ENCODE measurements at places on chromosomes 16 and 17. TPM values are rescaled to one million over a fixed set of nuclear protein-coding genes. Genes with fewer than 3 reads are reported as not detected.

- no peak for DNase-seq
These were observed 7.4 kb downstream of the MED13 start for GRCh38 chr17:62057696-62058095.

The NRN1L gene
- 0.51 TPM for polyA plus RNA-seq

The OTOP2 gene
- polyA plus RNA-seq, result not detected

The ACAP1 gene
- polyA plus RNA-seq, result 10.2 TPM

- DNase-seq, result no peak
These were observed 11.9 kb upstream of the GSDMA start for GRCh38 chr17:39950871-39951348.

GRCh38 chr17:47967607-47968252 lies 3.2 kb upstream of the CDK5RAP3 start:
- no peak for DNase-seq

DNA sequence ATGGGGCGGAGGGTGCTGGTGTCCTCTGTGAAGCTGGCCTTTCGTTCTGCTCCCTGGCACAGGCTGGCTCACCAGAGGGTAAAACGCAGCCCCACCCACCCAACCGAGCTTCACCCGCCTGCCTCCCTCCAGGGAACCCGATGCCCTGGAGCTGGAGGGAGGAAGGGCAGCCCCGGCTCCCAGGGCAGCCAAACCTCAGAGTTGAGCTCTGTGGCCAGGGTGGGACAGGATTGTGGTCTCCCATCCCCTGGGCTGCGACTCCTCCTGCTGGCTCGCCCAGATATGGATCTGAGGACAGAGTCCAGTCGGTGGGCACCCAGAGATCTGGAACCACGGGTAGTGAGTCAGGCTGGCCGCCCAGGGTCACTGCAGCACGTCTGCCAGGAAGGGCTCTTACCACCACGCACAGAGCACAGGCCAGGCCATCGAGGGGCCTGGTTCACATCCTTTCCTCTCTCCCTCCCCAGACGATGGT lies 42.6 kb upstream of the CHMP6 start:
- DNase-seq, result no peak

- no peak for DNase-seq
These were observed 177.3 kb downstream of the SHISA6 start for GRCh38 chr17:11418342-11418741.

DNA sequence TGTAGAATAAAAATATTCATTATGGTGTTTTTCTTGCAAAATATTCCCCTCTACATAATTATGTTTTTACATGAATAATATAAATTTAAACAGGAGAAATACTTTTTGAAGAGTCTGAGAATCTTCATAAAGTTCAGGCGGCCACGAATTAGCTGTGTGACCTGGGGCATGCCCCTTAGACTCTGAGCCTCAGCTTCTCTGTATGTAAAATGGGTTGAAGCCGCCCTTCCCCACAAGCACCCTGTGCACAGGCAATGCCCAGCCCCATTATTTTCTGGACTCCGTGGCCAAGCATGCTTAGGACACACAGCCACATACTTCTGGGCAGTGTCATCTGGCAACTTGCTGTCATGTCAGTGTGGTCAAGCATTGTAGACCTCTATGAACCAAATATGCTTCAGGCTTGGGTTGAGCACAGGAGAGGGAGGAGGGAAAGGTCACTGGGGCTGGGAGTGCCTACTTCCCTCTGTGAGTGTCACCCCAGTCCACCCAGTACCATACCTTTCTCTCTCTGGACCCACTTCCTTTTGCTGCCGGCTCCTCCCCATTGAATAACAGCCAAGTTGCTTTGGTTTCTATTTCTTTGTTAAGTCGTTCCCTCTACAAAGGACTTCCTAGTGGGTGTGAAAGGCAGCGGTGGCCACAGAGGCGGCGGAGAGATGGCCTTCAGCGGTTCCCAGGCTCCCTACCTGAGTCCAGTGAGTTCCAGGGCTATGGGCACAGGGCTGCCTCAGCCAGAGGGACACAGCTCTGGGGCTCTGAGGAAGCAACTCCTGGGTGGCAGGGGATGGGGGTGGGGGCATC lies at the start of gene LGALS9:
Gene LGALS9, plus strand, starts transcription at position 582 of the 804 bp plus-strand sequence. Its CDS starts 78 bp downstream, at position 660.
- DNase-seq, result no peak

The LPO gene
- polyA plus RNA-seq, result 0.04 TPM

DNA sequence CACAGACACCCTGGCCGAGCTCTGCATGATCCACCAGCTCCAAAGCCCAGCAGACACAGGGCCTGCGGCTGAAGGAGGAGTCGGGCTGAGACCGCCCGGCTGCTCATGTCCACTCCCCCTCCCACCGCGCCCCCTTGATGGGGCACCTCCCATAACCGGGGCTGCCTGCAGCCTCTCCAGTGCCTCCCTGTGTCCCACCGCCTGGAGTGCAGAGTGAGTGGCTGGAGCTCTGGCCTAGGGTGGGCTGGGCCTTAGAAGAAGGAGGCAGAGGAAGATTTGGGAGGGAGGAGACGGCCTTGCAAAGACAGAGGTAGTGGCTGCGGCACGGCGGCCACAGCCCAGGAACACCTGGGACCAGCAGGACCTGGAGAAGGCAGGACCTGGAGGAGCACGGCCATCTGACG lies 4.0 kb downstream of the CBFA2T3 start:
- peak; percentile 64 for DNase-seq

DNA sequence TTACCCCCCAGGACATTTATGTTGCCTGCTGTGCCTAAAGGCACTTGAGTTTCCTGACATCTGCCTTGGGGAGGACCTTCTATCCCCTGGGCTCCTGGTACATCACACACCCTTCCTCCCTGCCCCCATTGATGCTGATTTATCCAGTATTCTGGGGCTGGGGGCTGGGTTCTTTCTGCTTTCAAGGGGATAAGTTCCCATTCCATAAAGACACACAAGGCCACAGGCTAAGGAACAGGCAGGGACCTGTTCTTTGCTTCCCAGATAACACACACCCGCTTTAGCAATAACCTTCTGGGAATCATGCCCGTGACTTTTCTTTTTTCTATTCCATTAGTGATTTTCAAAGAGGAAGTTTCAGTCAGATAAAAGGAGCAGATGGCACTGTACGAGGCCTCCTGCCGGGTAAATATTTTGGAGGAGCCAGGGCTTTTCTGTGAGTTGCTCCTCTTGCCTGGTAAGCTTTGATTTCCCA lies 30.6 kb downstream of the CHD9 start:
- DNase-seq, result no peak

DNA sequence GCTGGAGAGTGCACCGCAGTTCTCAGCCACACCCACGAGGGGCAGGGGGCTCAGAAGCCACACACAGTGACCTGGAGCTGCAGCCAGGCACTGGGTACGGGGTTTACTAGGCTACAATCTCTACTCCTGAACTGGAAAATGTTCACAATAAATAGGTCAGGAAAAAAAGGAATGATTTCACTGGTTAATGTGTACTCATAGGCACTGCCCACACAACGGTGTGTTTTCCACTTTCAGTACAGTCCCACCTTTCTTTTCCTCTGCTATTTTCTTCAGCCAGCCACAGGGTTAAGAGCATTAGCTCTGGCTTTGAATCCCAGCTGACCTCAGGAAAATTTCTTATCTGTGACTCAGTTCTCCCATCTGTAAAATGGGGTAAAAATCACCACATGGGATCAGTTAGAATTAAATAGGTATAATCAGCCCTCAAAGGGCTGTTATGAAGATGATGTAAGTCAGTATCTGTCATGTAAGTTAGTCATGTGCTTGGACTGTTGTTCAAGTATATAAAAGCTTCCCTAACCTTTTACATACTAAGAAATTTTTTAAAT lies 35.7 kb downstream of the ZCCHC14 start:
- DNase-seq, result no peak

The TEX14 gene
- polyA plus RNA-seq, result 1.3 TPM

GRCh38 chr17:5019475-5019956 lies 15.7 kb downstream of the SLC52A1 start:
- no peak for DNase-seq

DNA sequence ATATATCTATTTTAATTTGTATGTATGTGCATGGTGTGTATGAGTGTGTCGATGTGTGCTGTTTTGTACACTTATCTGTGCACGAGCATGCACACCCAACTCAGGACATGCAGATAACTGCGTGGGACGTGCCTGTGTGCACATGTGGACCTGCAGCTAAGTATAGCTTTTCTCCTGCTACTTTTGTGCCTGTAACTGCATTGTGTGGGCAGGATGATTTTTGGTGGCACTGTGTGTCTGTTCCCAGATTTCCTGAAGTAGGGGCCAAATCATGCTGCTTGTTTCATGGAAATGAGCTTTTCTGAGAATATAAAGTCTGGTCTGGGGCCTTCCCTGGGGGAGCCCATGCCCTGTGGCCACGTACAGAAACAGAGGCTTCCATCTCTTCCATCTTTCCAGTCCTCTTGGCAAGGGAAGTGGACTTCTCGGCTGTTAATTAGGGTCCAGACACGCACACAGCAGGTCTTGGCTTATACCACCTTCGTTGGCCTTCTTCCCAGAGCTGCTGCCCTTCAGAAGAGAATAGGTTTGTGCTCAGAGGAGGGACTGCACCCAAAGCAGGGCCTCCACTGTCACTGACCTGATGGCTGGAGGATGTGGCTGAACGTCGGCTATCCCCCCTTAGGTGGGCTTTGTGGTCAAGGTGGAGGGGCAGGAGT lies 30.2 kb downstream of the SPNS3 start:
- DNase-seq, result no peak

GRCh38 chr17:77151186-77151585 lies 10.4 kb downstream of the SEC14L1 start:
- no peak for DNase-seq

The HERPUD1 gene
- 104 TPM for polyA plus RNA-seq
